Activated CD4-positive, alpha-beta T cell treated with anti-CD3 and anti-CD28 coated beads, Interleukin-2, amount 10 ng/mL, durations not matched to agents 24 days and 14 days (primary cell): ENCODE measurements at places on chromosomes 5 and 9. TPM values are rescaled to one million over a fixed set of nuclear protein-coding genes. Genes with fewer than 3 reads are reported as not detected.

The KIF20A gene
- total RNA-seq: 18.0 and 19.7 TPM in 2 replicates

The TICAM2 gene
- total RNA-seq: 0.86 and 1.0 TPM in 2 replicates

The CDH12 gene
- total RNA-seq: not detected in 2 replicates

The GABRP gene
- not detected in 2 replicates for total RNA-seq

The ZSWIM6 gene
- total RNA-seq: 7.4 and 7.9 TPM in 2 replicates

The PCDHB12 gene
- not detected in 2 replicates for total RNA-seq

The MYOT gene
- total RNA-seq: not detected in 2 replicates
